ENCODE measurements at places on chromosomes 16 and 17.
A peak's percentile ranks its signal among the peaks of the same experiment; 100 is the strongest.

- no peak for DNase-seq
Observed at GRCh38 chr17:28480799-28481571, 7.5 kb downstream of the SLC13A2 start.

DNA sequence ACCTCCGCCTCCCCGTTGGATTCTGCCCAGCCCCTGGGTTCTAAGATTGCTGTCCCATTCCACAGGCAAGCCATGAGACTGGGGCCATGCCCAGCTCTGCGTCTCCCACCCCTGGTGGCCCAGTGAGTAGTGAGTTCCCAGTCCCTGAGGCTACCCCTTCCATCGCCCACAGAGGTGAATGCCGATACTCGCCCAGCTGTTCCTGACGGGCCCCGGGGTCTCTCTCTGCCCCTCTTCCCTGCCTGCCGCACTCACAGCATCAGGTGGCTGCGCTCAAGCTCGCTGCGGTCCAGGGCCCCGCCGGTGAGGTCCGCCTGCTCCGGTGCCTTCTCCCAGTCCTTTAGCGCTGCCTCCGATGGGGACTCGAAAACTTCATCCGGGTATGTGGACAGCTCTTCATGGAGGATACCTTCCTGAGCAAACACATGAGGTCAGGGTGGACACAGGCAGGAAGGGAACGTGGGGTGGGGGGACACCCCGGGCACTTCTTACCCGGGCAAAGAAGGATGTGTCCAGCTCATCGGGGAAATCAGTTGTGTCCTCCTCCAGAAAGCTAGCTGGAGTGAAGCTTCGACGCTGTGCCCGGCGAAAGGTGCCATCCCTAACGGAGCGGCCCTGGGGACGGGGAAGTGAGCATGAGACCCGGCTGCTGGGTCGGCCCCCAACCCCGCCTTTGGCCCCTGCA lies 8.8 kb downstream of the SNRNP25 start:
- no peak for DNase-seq

- peak; percentile 21 for DNase-seq
Observed at GRCh38 chr17:17886726-17887125, 49.9 kb upstream of the SREBF1 start.

DNA sequence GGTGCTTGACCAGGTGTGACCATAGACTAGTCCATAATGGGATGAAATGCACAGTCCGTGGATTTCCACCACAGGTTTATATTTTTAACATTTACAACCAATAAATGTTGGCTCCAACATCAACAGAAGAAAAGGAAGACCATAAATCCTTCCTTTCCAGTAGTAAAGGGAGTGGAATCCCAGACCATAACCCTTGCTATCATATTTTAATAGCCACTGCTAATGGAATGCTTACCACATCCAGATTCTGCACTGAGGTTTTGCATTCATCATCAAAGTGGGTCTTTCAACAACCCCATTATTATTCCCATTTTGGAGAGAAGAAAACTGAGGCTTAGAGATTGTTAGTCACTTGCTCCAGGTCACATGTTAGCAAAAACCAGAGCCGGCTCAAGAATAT lies 106.7 kb downstream of the FOXL1 start:
- peak; percentile 69 for DNase-seq

- DNase-seq, result no peak
Observed at GRCh38 chr17:65898651-65899050, 293.3 kb downstream of the CEP112 start.

GRCh38 chr17:13917634-13918033 lies 151.7 kb upstream of the COX10 start:
- DNase-seq, result no peak

DNA sequence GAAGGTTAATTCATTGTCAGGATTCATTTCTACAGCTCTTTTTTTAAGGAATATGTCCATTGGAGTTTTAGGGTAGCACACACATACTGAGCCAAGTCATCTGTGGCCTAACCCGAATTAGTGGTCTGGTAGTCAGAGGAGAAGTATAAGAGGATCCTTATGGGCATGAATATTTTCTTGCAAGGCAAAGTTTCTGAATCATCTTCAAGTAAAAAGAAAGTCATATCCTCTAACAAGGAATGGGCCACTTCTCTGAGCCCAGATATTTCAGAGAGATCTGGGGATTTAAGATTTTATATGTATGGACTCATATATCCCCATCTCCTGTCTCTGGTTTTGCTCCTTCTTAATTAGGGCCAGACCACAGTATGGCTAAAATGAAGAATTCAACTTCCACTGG lies 99.2 kb upstream of the CDH8 start:
- no peak for DNase-seq
